ENCODE measurements at places on chromosomes 5 and 9.

DNA sequence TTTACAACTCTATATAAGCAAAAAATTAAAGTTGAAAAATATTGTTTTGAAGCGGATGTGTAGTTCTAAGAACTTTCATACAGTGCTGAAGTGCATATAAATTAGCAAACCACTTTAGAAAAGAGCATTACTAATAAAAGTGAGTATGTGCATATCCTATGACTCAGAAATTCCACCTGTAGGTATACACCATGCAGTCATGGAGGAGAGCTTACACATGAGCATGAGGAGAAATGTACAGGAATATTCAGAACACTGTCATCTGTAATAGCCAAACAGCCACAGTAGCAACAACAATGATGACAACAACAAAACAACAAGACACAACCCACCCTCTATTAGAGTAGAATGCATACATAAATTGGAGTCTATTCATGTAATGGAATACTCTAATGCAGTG is 138.2 kb upstream of the ARRDC3 start:
- DNase-seq, result no peak

- no peak for DNase-seq
Observed at GRCh38 chr5:43336159-43336558, 22.9 kb upstream of the HMGCS1 start.

DNA sequence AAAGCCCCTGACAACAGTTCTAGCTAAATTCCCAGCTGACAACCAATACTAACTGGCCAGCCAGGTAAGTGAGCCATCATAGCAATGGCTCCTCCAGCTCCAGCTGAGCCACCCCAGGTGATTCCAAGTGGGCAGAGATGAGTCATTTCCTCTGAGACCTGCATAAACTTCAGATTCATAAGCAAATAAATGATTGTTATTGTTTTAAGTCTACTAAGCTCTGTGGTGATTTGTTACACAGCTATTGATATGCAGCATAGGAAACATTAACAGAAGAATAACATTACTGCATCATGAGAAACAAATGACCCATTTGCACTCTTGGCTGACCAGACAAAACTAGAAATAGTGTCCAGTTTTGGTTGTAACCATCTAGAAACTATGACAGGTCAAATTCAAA is 60.3 kb downstream of the TTC39B start:
- DNase-seq, result no peak

DNA sequence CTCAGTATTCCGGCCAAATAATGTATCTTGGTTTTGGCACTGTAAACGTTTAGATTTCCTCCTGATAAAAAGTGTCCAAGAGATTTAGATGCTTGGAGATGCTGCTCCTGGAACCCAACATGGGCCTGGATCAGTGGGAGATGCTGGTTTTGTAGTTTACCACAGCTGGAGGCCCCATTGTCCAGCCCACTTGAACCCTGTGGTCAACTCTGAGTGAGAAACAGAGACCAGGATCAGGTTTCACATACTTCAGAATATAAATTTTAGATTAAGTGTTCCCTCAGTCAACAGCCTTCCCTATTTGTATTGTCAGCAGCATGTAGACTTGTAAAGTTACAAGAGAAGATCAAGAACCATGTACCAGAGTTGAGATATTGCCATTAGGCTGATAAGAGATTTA is 144.7 kb upstream of the C9orf72 start:
- DNase-seq, result no peak

DNA sequence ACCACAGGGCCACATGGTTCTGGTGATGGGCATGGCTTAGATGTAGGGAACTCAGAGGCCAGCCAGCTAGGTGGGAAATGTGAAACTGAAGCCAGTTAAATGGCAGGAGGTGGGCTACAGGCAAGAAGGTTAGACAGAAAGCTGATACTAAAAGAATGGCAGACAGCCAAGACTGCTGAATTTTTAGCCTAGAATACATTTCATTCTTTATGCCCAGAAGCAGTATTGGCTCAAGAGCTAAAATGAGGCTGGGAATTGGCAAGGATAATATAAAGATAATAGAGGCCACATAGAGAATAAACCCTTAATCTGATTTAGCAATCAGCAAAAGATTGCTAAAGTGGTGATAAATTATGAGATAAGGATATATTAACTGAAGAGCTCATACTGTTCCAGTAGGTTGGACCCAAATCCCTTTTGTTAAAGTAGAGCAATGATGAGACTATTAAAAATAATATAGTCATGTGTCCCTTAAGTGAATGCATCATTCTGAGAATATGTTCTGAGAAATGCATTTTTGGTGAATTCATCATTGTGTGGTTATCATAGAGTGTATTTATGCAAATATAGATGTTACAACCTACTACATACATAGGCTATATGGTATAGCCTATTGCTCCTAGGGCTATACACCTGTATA is 234.3 kb downstream of the CHSY3 start:
- no peak for DNase-seq

GRCh38 chr9:79584655-79584982 is 12.9 kb downstream of the TLE4 start:
- no peak for DNase-seq

DNA sequence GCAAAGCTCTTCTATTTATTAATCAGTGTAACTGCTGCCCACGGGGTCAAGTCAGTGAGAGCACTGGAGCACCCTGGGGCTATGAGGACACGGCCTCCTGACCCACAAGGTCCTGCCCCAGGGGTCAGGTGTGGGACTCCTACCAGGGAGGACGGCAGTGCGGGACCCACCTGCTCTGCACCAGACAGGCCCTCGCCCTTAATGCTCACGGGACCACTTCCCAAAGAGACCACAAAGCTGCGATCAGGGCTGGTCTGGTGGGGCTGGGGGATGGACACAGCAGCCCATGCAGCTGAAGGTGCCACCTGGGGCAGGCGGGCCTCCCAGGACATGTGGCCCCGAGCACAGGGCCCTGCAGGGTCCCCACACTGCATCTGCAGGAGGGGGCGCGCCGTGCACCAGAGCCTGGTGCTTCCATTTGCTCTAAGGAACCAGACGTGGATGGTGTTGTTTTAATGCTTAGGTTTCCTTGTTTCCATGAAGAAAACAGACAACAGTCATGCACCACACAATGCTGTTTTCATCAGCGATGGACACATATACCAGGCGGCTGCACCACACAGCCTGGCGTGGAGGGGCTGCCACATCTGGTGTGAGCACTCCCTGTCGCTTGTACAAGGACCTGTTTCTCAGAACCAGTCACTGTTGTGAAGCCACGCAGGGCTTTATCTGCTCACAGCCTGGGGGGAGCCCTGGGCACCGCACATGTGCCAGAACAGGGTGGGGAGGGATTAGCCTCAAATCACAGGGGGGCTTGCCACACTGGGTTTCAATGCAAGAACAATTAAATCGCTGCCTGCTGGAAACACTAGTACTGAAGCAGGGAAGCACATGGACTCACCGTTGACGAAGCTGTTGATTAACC is 22.6 kb downstream of the CLPTM1L start:
- DNase-seq, result no peak

GRCh38 chr5:79974886-79975285 is 16.2 kb downstream of the MTX3 start:
- no peak for DNase-seq

DNA sequence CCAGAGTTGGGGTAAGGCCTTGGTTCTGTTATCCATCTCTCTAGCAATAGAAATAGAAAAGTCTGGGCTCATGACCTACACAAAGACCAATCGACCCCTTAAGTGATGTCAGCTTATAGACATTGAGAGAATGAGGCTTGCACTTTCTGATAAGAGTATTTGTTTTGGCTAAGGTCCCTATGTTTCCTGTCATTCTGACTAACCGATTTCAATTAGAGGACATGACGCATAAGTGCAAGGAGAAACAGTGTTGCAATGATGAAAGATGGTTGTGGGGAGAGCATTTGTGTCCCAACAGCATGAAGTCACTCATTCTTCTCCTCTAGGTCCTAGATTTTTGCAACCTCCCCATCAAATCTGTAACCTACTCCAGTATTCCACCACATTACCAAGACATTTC is 255.1 kb downstream of the MAT2B start:
- peak; percentile 90 for DNase-seq
